ENCODE measurements at places on chromosomes 2 and 18.

- peak; percentile 68 for DNase-seq
Observed at GRCh38 chr2:189267925-189268579, 88.5 kb upstream of the COL5A2 start.

- DNase-seq = peak; percentile 96
Observed at GRCh38 chr2:10043256-10043905, at the start of gene KLF11. Gene KLF11, plus strand, starts transcription at chr2:10043550. Its CDS starts 167 bp downstream, at chr2:10043717.

DNA sequence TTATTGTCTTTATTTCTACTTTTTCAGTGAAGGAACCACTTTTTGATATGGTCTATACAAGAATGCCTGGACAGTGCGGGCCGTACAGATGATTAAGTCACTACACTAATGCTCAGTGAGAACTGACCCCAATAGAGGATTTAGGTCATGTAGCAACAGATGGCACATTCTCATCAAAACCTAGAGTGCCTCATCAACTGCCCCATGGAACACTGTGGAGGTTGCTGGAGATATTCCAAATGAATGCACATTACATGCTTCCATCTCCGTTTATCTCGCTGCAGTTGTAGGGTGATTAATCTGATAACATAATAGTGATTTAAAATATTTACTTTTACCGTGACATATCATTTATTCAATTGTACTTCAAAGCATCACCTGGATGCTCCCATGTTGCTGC, 41.8 kb upstream of the COPS8 start:
- no peak for DNase-seq

DNA sequence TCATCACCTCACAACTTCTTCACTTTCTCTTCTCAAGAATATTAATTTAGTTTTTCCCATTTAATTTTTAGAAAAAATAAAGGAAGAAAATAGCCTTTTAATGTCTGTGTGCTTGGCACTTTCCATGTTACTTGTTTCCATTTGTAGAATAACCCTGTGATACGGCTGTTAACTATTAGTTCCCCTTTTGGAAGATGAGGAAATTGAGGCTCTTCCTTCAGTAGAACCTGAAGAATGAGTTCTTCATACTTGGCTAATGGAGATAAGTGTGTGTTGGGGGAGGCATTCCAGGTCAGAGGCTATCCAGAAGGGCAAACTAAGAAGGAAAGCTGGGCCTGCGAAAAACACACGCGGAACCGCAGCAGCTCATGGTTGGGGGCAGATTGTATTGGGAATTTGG, 38.3 kb downstream of the ZNF532 start:
- no peak for DNase-seq
